ENCODE measurements at places on chromosomes 3 and 15. TPM values are rescaled to one million over a fixed set of nuclear protein-coding genes. Genes with fewer than 3 reads are reported as not detected.

DNA sequence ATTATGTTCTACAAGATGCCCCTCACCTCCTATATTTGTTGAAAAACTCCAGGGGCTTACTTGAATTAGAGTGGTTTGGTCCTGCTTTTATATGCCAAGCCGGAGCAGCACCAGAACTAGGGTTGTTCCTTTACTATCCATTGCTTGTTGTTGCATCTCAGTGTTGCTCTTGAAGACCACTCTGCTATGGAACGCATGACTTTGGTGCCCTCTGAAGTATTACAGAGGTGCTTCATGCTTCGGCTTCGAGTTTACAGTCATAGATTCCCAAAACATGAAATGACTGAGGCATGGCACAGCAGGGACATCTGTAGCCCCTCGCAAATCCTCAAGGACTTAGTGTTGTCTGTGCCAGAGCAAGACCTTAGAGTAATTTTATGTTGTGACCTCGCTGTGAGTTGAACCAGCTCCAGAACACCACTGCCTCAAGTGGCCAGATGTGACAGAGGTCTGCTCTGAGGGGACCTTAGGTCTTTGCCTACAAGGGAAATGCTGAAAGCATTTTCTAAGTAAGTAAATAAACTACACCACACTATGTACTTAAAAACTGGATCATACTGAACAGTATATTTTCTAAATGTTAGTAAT lies 67.2 kb upstream of the SIAH2 start:
- no peak for DNase-seq

- DNase-seq, result no peak
Measured at GRCh38 chr15:89784686-89784960, 8.5 kb downstream of the MESP2 start.

- no peak for DNase-seq
Measured at GRCh38 chr3:87855616-87856015, 203.2 kb downstream of the CGGBP1 start.

DNA sequence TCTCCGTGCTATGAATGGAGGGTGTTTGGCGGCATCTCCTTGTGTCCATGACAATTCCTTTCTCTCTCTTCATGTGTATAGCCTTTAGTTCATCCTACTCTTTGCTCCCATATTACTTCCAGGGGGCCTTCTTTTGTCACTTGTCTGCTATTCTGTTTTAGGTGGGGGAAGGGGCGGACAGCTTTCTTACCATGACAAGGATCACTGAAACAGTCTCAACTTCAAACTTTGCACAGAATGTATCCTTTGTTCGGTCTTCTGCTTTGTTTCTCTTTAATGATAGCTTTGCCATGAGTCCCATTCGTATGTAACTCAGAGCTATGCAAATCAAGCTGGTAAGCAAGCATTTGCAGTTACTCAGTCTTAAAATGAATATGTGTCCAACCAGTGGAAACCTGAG lies 294.2 kb downstream of the TIGIT start:
- no peak for DNase-seq

DNA sequence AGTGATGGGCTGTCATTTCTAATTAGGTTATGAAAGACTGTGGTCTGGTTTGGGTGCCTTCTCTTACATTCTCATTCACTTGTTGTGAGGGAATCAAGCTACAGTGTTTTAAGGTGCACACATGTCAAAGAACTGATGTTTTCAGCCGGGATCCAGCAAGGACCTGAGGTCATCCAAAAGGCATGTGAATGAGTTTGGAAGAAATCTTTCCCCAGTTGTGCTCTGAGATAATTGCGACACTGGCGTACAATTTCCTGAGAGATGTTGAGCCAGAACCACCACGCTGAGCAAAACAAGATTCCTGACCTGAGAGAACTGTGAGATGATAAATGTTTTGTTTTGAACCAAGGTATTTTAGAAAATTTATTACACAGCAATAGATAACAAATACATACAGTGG lies 295.3 kb upstream of the SLITRK3 start:
- no peak for DNase-seq

DNA sequence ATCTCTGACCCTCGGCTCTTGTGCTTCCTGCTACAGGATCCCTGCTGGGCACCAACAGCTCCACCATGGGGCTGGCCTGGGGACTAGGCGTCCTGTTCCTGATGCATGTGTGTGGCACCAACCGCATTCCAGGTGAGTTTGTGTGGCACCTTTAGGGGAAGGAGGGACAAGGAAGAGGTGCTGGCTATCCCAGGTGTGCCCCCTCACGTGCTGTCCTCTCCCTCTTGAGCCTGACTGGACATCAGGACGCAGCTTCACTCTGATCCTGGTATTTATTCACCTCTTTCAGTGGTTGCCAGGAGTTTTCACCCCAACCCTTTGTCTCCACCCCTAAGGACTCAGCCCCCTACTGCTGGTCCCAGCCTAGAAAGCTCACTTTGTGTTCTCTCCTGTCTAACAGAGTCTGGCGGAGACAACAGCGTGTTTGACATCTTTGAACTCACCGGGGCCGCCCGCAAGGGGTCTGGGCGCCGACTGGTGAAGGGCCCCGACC lies 960 bp downstream of the THBS1 start:
- no peak for DNase-seq

DNA sequence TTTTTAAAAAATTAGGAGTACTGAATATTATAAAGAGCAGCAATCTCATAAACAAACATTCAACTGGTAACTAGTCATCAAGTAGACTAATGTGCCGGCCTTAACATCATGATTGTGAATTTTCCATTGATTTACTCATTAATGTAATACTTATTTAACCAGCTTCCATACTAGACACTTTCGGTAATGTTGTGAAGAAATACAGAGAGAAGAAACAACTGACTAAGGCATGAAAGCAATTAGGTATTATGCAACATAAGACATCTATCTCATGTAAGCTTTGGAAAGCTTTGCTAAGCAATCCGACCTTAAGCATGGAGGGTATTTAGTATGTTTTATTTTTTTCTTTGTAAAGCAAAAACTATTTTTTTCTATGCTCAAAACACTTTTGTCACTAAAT lies 108.0 kb downstream of the IL1RAP start:
- no peak for DNase-seq

GRCh38 chr3:23113455-23114171 lies 89.5 kb upstream of the UBE2E2 start:
- DNase-seq, result no peak

- no peak for DNase-seq
Measured at GRCh38 chr15:89088605-89089315, 504 bp downstream of the ABHD2 start.

GRCh38 chr3:99319450-99319849 lies 318.9 kb upstream of the COL8A1 start:
- DNase-seq, result no peak

DNA sequence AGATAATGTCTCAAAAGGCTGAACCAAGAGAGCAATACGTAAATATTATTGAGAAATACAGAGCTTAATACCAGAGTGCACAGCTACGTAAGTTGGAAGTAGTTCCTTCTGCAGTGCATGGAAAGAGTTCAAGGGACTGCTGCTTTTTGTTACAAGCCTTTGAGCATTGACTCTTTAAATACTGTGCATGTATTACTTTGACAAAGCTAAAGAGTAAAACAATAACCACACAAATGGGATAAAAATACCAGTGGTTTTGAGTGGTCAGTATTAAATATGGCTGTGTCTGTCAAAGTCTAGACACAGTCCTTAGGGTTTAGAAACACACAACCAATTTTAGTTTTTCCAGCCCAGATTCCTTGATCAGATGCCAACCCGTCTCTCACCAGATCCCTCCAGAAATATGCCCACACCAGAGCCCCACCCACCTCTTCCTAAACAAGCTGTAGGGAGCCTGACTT lies 62.1 kb downstream of the SSR3 start:
- no peak for DNase-seq

GRCh38 chr3:41208507-41209220 lies 9.4 kb downstream of the CTNNB1 start:
- DNase-seq, result no peak

DNA sequence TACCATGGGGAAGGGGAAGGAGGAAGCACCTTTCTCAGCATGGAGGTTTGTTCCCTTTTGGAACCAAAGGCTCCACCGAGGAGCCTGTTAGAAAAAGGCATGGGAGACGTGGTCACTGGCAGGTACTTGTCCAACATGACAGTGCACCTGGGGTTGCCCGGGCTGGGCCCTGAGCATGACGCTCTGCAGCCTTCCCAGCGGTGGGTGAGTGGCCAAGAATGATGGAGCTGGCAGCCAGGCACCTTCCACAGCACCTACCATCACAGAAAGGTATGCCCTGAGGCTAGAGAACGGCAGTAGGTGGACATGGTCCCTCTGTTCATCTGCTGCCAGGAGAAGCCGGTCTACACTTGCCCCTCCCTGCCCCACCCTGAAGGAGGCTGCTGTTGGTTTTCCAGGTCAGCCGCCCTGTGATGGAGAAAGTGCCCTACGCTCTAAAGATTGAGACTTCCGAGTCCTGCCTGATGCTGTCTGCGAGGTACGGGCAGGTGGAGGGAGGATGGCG lies 29.0 kb upstream of the NR2C2 start:
- DNase-seq, result no peak

DNA sequence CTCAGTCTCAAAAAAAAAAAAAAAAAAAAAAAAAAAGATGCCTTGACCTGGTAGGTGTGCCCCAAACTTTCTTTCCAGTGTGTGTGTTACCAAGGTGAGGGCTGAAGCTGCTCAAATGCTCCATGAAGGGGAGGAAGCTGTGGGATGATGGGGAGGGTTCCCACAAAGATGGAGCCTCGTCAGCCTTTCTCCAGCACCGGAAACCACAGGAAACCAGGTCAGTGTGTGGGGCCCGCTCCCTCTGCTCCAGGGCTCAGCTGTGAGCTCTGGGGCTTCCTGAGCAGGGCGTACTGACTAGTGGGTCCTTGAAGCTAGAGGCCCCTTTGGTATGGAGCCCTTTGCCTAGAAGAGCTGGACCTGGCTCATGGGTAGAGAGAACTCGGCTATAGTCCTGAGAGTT lies 681 bp upstream of the IL17RE start:
- no peak for DNase-seq

DNA sequence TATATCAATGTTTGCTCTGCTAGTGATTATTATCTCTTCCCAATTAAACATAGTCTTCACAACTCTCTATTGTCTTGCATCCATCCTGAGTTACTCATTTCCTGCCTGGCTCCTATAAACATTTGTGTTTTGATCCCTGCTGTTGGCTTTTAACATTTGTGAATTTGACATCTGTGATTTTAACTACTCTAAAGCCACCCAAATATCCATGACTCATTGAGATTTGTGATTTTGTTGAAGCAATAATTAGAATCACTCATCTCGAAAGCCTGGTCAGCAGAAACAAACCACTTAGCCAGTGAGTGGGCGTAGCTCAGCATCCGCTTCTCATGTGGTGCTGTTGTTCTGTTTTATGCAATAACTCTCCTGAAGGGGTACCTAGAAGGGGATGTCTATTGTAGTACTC lies 174.3 kb upstream of the ZBTB20 start:
- no peak for DNase-seq

DNA sequence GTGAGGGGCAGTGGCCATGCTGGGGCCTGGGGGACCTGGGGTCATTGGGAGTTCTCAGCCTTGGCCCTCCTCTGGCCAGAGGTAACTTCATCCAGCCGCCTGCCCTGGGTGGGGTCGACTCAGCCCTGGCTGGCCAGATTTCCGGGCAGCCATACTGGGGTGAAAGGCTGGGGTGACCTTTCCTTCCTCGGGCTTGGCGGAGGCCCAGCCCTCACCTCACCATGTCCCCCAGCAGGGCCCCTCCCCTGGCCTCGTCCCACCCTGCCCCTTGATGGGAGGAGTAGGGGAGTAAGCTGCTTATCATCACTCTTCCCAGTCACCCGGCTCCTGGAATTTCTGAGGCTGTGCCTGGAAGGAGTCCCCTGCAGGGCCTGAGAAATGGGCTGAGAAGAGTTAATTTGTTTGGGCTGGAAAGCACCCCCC lies 5.4 kb downstream of the SEMA3F start:
- DNase-seq, result no peak

DNA sequence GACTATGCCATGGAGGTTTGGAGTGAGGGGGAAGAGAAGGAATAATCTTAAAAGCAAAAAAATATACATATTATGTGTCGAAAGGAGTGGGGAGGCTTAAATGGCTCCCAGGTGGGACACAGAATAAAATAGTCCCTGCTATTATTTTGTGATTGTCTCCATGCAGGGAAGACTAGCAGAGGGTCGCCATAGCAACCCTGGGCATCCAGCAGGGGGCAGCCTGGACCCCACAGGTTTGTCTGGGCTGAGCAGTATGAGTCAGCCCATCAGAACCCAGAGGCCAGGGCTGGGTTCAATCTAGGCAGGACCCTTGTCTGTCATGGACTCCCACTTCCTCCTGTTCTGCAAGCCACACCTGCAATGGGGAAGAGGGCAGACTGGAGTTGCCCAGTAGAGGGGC lies 17.6 kb upstream of the LINGO1 start:
- no peak for DNase-seq

GRCh38 chr3:177329854-177330253 lies 132.6 kb upstream of the TBL1XR1 start:
- no peak for DNase-seq

DNA sequence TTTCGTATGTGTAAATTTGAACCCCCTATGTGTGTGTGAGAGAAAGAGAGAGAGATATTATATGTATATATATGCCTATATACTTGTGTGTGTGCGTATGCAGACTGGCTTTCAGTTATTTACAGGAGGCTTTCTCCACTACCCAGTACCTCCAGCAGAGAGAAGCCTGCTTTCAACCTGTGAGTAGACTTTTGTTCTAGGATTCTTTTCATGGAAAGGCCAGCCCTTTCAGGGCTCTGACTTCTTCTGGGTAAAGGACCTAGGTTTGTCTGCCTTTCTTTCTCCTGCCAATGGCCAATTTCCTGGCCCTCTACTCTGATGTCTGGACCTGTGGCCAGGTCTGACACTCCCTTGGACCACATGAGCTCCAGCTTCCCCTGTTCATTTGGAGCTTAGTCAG lies 23.8 kb downstream of the LRRC28 start:
- no peak for DNase-seq

DNA sequence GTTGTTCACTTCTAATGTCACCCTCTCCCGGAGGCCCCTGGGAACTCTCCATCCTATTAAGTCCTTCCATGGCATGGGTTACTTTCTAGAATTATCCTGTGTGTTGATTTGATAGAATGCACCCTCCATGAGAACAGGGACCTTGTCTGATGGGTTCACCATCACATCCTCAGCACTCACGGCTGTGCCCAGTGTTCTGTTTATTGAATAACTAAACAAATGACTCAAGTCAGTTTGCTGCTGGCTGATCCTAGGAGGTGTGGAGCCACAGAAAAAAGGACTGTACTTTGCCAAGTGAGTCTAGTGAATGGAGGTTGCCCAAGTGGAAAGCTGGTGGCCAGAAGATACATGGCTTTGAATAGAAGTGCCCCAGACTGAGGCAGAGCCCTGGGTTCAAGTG lies 48.5 kb upstream of the RAB6B start:
- no peak for DNase-seq

GRCh38 chr15:32652178-32652577 lies 10.7 kb downstream of the SCG5 start:
- no peak for DNase-seq

- no peak for DNase-seq
Measured at GRCh38 chr3:47515864-47516319, 2.4 kb upstream of the ELP6 start.

The FOXB1 gene
- total RNA-seq, result not detected

The WDR49 gene
- total RNA-seq, result 0.15 TPM

The EFHB gene
- not detected for total RNA-seq

The SAMD7 gene
- not detected for total RNA-seq

The PLA2G4E gene
- 0.05 TPM for total RNA-seq

The MEGF11 gene
- total RNA-seq, result 0.64 TPM

The COL6A5 gene
- total RNA-seq, result not detected

The TIGIT gene
- total RNA-seq, result 0.85 TPM

The CHDH gene
- 8.3 TPM for total RNA-seq

The CD86 gene
- total RNA-seq, result 41.9 TPM

Measured in GM12878 (cell line).